ENCODE measurements at places on chromosomes 13 and 19.

DNA sequence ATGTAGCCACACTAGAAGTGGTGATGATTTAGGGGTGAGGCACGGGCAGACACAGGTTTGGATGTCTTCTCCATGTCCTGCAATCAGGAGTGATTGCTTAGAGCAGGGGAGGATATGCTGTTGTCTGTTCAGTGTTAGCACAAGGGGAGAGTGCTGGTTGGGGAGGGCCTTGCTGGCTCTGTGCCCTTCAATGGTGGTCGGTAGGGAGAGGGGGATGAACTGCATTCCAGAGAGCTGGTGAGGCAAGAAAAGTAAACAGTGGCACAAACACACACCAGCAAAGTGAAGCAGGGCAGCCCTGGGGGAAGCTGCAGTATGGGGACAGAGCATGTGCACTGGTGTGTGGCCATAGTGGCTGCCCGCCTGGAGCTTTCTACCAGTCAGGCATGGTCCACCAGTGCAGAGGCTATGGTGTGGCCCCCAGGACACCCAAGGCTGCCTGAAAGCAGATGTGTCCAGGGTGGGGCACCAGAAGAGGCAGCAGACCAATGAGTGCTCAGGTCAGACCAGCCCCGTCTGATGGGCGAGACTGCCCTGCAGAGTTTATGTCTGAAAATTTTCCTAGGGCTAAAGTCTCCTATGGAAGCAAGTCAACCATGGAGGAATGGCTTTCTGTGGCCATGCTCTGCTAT is 1676.9 kb downstream of the PCDH9 start:
- DNase-seq, result no peak

DNA sequence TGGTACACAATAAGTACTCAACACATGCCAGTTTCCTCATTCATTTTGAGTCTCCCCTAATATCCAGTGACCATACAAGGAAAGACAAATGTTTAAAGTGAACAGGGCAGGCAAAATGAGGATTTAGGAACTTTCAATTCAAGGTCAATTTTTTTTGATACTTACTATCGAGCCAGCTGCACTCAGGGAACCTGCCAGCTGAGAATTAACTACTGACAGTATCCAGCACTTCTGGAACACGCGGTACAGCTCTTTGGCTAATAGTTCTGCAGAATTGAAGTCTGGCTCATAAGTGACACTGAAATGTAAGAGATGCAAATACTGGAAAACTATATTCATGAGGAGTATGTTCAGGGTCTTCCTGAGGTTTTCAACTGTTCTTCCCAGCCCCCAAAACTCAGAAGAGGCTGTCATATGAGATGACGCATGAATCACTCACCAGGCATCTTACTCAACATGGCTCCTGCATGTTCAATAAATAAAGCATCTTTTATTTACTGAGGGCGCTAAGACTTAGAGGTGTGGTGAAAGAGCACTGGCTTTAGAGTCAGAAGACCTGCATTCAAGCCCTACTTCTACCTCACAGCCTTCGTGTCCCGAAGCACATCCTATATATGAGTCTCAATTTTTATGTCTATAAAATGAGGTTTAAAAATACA is 25.6 kb downstream of the RUBCNL start:
- peak; percentile 43 for DNase-seq

- no peak for DNase-seq
Observed at GRCh38 chr13:42384265-42384664, 112.3 kb downstream of the AKAP11 start.

DNA sequence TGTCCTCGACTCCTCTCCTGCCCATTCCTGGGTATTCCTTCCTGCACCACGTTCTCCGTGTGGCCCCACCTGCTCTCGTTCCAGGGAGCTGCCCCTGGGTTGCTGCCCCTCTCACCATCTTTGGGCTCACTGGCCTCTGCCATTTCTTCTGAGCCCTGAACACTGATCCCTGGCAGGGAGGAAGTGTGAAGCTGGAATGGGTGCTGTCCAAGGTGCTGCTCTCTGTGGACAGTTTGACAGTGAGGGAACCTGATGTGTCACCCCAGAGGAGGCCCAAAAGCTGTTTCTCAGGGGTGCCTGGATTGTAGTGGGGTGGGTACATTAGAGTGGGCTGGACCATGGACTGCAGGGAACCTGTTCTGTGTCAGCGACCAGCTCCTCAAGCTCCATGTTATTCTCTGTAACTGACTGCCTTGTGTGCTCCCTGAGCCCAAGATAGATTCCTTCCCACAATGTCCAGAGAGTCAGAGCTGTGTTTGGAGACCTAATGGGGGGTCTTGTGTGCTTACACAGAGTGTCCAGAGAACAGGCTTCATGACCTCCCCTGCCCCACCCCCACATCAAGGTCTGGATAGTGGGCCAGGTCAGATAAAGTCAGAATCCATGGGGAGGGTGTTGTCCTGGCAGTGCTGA is 7.2 kb upstream of the CEACAM8 start:
- peak; percentile 57 for DNase-seq

DNA sequence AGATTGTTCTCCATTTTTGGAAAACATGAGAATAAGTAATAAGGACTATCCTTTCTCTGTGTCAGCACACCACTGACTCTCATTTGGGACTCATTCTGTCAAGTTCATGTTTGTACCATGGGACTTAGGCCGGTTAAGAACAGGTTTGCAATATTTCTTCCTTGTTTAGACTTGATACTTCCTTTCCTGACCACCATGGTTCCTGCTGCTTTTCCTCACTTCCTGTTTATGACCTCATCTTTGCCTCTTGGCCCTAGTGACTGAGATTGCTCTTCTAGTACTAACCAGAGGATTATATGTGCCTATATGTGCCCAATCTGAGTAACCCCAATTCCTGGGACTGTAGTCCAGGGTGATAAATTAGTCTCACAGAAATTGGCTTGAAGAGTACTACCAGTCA is 32.5 kb upstream of the NDFIP2 start:
- DNase-seq, result no peak
